RCC 7860 (cell line): ENCODE measurements at places on chromosomes 13 and 19.

GRCh38 chr13:35649162-35649561, 172.7 kb upstream of the MAB21L1 start:
- no peak for DNase-seq

- peak; percentile 8 for DNase-seq
These were observed 485.5 kb downstream of the DIAPH3 start for GRCh38 chr13:59677966-59678814.

DNA sequence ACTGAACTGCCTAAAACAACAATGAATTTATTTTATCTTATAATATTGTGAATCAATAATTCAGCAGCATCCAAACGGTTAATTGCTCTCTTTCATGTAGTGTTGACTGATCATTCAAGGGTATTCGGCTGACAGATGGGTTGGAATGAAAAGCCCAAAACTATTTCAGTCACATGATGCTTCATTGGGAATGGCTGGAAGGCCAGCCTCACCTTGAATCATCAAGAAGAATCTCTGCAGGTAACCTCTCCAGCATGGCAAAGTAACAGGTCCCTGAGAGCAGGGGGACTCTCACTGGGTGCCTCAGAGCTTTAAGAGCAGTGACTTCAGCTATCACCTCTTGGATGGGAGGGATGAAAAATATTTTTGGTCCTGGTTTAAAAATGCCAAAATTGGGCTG, 1395.7 kb downstream of the OLFM4 start:
- no peak for DNase-seq

- no peak for DNase-seq
These were observed 166.4 kb downstream of the MYO16 start for GRCh38 chr13:108795841-108796240.

GRCh38 chr13:60612593-60612992, 215.6 kb downstream of the TDRD3 start:
- DNase-seq: no peak

DNA sequence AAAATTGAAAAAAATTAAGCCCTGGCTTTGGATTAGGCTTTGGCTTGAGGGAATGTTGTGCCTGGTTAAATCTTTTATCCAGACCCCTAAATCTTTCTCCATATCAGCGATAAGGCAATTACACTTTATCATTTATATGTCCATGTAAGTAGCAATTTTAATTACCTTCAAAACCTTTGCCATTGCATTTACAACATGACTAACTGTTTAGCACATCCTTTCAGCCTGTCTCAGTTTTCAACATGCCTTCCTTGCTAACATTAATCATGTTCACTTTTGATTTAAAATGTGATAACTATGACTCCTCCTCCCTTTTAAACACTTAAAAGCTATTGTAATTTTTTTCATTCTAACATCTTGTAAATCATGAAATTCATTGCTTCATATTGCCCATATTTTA, 583.7 kb downstream of the SLITRK1 start:
- no peak for DNase-seq
